ENCODE measurements at places on chromosomes 2 and 18.
A peak's percentile ranks its signal among the peaks of the same experiment; 100 is the strongest.

DNA sequence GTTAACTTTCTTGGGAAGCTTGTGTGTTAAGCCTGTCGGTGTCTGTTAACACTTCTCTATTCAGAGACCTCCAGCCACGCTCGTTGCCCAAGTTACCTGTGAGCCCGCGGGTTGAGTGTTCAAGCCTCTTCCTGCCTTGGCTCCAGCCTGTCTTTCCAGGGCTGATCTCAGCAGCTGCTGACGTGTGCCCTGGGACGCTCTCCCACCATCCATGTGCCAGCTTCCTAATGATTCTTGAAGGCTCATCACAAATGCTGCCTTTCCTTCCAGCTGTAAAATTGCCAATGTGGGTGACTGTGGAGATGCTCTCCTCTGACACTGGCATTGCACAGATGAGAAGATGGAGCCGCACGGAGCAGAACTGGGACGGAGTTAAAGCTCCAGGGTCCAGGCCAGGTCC lies 6.1 kb downstream of the RNF144A start:
- no peak for DNase-seq

DNA sequence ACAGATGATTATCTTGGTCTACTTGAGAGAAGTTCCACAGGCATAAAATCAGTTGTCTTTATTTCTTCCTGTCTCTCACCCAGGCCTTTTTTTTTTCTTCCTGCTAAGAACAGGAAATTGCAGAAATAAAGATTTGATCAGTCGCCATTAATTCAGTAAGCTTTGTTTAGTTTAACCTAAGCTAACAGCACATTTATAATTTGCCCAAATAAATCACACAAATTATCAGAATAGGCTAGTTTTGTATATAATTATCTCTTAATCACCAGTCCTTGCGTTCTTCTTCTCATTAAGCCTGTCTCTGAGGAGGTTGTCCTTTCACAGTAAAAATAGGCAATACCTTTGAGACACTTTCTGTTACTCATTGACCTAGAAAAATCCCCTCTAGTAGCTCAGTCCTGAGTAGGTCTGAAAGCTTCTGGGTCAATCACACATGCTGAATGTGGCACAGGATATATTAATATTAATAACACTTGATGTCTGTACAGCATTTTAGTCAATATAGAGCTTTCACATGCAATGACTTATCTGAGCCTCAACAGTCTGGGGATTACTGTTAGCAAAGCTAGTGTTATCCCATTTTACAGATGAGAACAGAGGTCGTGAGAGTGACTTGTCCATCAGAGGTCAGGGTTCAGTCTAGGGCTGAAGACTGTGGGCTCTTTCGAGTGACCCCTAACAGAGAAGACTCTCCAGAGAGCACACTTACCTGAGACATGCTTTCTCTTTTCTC lies 11.2 kb upstream of the STK17B start:
- no peak for DNase-seq

- no peak for DNase-seq
Observed at GRCh38 chr18:51226068-51226467, 28.6 kb upstream of the MEX3C start.

DNA sequence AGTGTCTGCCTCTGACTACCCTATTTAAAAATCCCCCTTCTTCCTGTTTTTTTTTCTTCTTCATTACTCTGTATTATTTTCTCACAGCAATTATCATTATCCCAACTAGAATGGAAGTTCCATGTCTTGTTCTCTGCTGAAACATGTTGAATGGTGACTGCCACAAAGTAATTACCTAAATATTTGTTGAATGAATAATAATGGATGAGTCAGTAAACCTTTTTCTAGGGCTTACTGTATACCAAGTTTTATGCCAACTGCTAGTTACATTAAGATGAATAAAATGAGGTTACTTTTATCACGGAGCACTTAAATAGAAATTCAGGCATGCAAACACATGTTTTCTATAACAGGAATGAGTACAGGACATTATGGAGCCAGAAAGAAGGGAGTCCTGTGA lies 490.6 kb downstream of the THSD7B start:
- DNase-seq, result no peak

GRCh38 chr2:269356-270030 lies 4.7 kb downstream of the ACP1 start:
- DNase-seq, result no peak

DNA sequence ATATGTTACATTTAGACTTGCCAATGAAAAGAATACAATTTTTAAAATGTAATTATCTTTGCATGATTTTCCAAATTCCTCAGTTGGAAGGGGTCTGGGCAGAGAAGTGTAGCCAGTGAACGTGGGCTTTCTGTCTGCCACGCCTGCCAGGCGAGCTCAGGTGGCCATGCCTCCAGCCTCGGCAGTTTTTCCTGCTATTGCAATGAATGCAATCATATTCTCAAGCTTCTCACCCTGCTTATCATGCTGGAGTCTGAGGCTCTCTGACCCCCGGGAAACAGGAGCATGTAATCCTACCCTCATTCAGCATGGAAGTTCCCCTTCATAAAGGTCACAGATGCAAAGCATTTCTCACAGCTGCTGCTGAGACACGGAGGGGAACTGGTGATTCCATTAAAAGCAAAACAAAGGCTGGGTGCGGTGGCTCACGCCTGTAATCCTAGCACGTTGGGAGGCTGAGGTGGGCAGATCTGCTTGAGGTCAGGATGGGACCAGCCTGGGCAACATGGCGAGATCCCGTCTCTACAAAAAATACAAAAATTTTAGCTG lies 154.8 kb downstream of the MBP start:
- DNase-seq, result no peak

- DNase-seq, result no peak
Observed at GRCh38 chr2:215010390-215010789, 128.0 kb downstream of the ABCA12 start.

DNA sequence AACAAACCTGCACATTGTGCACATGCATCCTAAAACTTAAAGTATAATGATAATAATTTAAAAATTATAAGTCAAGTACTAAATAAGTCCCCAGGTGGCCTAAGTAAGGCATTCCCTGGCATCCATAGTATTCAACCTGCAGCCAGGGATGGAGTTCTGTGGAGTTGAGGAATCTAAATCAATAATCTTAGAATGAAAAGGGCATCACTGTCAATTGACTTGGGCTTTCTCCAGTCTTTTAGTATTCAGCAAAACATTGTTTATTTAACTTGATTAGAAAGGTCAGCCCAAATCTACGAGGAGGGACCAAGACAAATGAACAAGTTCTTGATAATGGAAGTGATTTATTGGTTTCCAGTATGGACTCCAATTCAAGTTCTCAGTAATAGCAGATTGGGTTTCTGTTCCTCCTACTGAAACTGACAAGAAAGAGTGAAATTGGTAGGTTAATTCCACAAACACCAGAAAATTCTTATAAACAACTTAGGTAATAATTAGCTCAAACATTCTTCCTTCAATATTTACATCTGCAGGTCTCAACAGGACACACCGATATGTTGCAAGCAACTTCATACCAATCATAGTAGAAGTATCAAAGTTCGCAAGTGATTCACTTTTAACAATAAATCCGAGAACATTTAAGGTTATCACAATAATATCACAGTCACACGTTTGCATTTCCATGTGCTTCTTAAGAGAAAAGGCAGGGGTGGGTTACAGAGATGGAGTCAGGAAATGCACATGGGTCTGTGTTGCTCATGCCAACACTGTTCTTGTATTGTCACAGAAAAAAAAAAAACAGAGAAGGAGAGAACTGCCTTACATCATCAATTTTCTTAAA lies 51.7 kb upstream of the EHBP1 start:
- DNase-seq, result no peak

DNA sequence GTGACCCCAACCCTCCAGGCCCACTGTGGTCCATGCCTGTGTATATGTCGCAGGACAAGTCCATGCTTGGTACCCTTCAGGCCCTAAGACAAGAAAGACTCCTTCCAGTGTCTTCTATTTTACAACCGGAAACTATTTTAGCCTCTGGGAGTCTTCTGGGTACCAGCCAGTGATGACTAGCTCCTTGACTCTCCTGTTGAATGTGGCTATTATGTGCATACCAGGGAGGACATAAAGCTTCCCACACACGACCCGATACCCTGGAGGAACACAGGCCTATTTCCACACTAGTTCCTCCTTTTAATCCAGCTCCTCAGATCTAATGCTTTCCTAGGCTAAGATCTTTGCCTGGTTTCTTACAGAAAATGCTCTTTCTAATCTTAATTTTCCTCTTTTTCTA lies 178.1 kb downstream of the NCKAP5 start:
- DNase-seq, result no peak

DNA sequence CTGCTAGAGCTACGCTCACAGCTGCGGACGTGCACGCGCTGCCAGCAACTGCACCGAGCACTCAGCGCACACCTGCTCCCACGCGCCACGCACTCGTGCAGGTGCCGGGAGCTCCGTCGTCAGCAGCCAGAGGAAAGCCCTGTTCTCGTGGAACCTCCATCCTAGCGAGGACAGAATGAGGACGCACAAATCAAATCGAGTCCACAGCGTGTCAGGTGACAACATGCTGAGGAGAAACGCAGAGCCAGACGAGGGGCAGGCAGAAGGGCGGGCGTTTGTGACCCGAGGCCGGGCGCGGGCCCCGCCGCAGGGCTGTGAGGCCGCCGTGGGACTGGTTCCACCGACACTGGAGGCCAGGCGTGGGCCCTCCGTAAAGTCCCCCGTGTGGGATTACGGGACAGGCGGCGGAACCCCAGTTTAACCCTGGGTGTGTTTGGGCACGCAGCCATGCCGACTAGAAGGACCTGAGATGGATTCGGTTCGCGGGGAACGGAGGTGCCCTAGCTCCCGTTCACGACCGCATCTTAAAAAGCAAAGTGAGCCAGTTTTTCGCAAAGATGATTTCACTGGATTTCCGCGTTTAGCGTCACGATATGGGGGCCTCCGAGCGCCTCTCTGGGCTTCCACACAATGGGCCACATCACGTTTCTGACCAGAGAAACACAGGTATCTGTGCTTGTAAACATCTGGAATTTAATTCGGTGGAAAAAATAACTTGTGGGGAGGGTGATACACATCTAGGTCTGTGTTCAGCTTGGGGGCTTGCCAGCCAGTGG lies 26.9 kb upstream of the ALKAL2 start:
- DNase-seq, result no peak

DNA sequence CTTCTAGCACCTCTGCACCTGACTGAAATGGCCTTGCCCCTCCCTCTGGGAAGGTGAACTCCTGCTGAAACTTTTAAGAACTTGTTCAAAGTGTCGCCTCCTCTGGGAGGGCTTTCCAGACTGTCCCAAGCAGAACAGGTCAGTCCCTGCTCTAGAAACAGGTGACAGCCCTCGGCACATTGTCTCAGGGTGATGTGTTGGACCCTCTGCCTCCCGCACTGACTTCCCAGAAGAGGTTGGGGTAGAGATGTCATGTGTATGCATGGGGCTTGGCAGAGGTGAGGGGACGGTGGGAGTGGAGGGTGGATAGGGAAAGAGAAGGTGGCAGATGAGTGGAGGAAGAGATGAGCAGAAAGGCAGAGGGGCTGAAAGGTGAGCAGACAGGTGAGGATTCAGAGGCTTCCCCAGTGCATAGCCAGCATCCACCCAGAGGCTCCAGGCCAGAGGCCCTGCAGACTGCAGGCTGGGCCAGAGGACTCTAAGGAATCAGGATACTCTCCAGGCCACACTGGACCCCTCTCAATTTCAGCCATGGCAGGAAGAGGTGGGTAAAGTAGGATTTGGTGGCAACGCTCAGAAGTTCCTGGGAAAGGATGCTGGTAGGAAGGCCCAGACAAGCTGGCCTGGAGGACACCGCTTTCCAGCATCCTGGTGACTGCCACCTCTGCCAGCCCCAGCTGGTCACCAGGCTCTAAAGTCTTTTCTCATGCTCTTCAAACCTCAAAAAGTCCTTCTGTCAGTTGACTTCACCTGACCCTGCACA lies 24.8 kb upstream of the TNS1 start:
- no peak for DNase-seq

DNA sequence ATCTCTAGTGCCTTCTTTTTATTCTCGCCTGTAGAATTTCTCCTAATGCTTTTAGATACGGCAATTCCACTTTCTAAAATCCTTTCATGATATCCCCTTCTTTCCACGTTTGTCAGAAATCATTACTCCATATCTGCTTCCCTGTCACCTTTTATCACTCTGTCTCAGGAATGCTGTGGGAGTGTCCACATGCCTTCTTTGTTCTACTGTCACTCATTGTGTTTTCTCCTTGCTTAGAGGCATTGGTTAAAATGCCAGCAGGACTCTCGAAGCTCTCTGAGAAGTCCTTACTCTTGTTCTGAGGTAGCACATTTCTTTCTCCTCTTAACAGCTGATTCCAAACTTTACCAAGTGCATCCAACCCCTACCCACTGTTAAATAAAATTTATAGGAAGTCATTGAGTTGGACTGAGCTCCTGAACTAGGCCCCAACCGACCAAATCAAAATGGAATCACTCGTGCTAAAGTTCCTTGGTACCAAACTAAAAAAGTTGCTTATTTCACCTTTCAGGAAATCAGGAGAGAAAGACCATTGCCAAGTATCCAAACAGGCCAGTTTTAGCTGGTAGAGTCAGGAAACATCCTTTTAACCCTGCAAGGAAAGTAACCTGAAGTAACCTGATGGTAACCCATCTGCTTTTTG lies 10.6 kb upstream of the GALNT5 start:
- DNase-seq, result no peak

GRCh38 chr2:84175970-84176369 lies 283.1 kb downstream of the SUCLG1 start:
- no peak for DNase-seq

DNA sequence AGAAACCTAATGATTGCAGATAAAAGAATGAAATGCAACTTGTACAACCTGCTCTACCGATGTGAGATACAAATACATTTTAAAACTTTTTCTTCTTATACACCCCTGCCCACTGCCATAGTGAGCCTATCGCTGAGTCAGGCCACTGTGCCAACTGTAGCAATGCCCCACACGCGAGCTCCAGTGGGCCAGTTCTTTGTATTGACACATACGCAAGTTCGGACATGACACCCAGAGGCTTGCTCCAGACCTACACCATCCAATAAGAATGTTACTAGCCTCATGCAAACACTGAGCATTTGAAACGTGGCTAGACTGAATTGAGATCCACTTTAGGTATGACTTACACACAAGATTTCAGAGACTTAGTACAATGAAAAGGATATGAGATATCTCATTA lies 340.1 kb downstream of the ARHGAP15 start:
- DNase-seq, result no peak

- DNase-seq, result peak; percentile 50
Observed at GRCh38 chr2:191218292-191218898, 26.8 kb upstream of the MYO1B start.

- DNase-seq, result no peak
Observed at GRCh38 chr2:29311458-29311857, 196.2 kb downstream of the CLIP4 start.

DNA sequence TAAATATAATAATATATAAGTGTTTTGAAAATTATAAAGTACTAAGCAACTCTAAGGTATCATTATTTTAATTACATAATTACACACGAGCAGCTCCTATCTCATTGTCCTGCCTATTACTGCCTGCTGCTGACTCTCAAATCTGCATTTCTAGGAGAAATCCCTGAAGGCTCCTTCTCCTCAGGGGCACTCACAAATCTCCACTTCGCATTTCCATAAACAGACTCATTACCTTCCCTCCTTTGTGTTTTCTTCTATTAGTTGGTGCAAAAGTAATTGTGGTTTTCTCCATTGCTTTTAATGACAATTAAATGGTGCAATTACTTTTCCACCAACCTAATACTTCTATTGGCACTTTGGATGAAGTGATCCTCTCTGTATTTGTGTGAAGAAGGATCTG lies 135.0 kb upstream of the HNMT start:
- no peak for DNase-seq
